Activated T-cell treated with anti-CD3 and anti-CD28 coated beads for 48 hours (primary cell): ENCODE measurements at places on chromosomes 13 and 19.

DNA sequence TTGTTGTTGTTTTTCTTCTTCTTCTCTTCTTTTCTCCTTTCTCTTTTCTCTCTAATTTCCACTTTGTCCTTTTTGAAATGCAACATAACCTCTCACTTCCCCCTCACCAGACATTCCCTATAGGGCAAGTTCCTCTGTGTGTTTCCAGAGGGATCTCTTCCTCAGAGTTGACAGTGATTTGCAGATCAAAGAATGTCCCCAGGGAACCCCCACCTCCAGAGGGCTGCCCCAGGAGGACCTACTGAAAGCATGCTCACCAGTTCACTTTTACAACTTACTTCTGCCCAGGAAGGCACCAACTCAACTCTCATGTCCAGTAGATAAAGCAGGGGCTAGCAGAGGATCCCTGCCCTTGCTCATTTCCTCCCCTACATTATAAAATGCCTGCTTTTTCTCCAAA lies 1648.0 kb downstream of the PCDH9 start:
- no peak for DNase-seq

DNA sequence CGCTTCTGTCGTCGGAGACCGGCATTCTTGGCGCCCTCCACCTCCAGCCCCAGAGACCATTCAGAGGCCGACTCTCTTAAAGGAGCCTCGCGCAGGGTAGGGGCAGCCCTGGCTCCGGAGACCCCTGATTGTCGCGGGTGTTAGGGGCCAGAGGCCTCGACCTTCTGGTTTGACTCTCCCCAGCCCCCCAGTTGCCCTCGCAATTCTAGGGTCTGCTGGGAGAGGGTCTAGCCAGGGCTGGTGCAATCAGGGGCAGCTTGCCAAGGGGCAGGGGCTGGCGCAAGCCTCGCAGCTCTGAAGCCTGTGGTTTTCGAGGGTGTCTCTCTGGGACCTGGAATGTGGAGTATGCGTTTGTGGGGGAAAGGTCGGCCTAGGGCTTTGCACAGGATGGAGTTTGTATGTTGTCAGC lies 1.6 kb upstream of the SLC7A10 start:
- no peak for DNase-seq

DNA sequence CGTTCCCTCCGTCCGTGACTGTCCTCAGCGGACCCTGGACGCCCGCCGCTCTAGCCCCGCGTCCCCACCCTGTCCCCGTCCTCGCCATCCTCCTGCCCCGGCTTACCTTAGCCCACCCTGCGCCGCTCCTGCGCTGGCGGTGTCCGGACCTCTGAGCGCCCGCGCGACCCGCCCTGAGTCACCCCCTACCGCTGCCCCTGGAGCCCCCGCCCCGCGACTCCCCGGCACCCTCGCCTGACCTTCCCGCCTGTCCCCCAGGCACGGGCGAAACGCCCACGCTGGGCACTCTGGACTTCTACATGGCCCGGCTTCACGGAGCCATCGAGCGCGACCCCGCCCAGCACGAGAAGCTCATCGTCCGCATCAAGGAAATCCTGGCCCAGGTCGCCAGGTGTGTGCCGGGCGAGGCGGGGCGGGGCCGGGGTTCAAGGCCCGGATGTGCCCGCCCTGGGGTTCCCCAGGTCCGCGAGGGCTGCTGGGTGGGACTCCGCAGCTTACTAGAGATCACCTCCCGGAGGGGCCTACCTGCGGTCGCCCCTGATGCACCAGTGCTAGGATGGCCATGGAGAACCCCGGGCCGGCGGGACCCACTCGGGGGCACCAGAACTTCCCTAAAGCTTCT lies 5.1 kb downstream of the HMG20B start:
- no peak for DNase-seq

- no peak for DNase-seq
Observed at GRCh38 chr13:94390881-94391280, 88.6 kb downstream of the DCT start.

- no peak for DNase-seq
Observed at GRCh38 chr19:38656171-38656981, 8.9 kb downstream of the ACTN4 start.

DNA sequence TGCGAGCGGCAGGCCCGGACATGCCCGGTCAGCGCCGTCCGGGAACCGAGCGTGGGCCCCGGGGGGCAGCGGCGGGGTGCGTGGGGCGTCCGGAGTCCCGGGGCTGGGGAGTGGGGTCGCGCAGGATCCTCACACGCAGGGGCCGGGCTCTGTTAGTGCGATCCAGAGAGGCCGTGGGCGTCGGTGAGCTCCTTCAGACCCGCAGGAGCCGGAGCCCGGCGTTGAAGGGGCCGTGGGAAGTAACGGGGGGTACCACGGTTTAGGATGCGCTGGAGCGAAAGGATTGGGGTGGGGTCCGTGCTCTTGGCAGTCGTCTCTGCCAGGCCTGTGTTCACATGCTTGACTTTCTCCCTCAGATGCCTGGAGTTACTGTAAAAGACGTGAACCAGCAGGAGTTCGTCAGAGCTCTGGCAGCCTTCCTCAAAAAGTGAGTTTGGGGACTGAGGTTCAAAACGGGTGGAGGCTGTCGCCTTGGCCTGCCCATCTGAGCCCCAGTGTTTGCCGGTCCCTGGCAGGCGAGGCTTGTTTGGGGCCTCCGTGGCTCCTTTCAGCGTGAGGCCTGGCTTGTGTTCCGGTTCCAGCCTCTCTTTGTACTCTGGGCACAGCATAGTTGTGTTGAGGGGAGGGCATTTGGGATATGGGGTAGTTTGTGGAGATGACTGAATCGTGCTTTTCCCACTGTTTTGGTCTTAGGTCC lies 512 bp downstream of the RPS19 start:
- DNase-seq: no peak
